Fibroblast of upper back skin (primary cell): ENCODE measurements at places on chromosomes 12 and 14.

GRCh38 chr14:51834240-51834639 lies 26.2 kb upstream of the GNG2 start:
- no peak for DNase-seq

DNA sequence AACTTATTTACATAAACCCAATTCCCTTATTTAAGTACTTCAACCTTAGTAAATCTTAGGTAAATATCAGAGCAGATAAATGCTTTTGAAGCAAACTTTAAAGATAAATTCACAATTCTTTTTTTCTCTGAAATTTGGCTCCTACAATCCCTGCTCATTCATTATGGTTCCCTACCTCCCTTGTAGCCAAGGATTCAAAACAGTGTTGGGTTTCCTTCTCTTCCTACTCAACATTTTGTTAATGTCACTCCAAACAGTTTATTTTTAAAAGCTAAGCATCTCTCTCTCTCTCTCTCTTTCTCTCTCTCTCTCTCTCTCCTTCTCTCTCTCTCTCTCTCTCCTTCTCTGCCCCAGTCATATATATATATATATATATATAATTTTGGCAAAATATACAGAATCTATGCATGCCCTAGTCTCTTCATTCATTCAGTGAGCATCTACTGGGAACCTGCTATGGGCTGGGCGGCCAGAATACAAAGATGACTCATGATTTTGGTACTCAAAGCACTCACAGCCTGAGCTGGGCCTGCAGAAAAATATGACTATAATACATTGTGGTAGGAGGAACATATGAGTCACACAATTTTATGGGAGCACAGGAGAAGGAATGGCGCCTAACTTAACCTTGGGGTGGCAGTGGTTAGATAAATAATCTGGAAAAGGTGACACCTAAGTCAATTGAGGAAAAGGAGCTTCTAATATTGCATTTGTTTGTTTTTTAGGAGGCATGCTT lies 123.7 kb upstream of the DHRS4 start:
- DNase-seq: peak; percentile 97

DNA sequence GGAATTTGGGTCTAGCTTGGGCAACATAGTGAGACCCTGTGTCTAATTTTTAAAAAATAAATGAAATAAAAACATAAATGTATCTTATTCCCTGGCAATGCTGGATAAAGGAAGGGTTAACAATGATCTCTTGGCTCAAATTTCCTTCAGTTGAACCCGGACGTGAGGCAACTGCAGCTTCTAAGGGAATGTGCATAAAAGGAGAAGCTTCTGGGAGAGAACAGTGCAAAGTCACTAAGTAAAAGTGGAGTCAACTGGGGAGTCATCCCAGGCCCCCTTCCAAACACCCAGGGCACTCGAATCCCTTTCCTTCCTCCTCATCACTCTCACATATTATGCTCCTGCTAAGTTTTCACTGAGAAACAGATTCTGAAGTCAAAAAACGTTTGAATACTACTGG lies 147.3 kb downstream of the PPM1H start:
- peak; percentile 48 for DNase-seq

- DNase-seq: no peak
These were observed 23.3 kb downstream of the DYRK2 start for GRCh38 chr12:67671892-67672291.

GRCh38 chr12:6843118-6843902 lies 2.6 kb downstream of the GNB3 start:
- DNase-seq: no peak

DNA sequence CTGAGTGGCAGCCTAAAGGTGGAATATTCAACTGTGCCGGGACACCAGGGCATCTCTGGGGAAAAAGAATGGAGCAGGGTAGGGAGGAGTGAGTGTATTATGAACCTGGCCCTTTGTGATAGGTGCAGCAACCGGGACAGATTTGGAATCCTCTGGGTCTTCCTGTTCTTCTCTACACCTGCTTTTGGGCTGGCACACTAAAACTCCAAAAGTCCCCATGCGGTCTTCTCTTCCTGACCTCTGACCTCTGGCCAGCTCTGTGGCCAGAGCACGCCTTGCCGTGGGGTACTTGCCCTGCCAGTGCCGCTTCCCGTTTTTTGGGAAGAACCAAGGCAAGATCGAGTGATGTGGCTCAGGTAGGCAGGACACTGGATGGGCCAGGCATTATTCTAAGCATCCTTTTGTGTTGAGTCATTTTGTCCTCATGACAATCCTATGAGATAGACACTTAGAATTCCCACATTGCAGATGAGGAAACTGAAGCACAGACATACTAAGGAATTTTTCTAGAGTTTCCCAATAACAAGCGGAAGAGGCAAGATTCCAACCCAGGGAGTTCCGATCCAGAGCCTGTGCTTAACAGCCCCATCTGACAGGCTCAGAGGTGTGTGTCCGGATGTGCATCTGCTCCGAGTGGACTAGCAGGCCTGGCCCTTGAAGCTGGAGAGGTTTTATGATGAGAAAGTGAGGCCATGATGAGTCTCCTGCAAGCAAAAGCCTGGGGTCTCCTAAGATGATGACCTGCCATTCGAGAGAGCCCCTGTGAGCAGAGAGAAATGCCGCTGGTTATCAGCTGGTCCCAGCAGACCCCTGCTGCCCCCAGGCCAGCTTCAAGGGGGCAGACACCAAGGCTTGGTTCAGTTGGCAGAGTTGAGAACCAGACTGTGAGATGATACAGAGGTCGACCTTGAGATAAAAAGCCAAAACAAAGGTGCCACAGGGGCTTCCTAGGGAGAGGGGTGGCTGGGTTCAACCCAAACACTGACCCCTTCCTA lies 67.9 kb upstream of the ESRRB start:
- DNase-seq: peak; percentile 1

DNA sequence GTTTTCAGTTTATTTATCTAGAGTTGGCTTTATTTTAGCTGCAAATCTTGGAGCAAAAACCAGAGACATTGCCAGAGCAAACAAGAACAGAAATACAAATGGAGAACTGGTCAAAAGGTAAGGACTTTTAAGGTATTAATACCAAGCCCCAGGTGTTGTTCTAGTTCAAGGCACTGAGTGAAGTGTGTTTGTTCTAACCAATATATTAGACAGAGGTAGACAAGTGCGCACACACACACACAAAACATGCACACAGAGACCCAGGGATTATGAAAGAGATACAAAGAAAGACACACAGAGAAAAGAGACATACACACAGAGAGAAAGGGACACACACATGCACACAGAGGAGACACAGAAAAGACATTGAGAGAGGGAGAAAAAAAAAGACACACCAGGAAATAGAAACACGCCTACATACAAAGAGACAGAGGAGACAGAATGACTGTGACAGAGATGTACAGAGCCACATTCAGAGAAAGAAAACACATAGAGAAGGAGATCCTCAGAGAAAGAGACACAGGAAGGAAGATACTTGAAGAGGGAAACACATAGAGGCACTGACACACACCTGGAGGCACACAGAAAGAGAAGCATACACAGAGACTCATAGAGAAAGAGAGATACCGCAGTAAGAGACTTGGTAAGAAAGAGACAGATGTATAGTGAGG lies 50.2 kb downstream of the MIPOL1 start:
- no peak for DNase-seq

- DNase-seq: no peak
These were observed 29.5 kb upstream of the EML1 start for GRCh38 chr14:99763527-99764221.

- DNase-seq: no peak
These were observed 50.1 kb upstream of the OR5AU1 start for GRCh38 chr14:21205678-21206581.

DNA sequence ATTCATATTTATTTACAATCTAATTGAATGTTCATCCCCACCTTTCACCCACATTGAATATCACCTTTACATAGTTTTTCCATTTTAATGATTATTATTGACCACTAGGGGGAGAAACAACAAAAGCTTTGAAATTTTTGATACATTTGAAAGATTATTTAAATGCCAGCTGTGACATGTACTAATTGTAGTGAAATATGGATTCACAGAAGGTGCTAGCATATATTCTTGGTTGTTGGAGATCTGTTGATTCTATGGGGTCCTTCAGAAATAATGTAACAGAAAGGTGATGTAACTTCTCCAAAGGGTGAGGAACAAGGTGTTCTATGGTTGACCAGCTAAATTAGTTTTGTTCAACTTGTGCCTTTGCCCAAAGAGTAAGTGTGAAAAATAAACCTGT lies 22.4 kb upstream of the GPR33 start:
- DNase-seq: peak; percentile 6

DNA sequence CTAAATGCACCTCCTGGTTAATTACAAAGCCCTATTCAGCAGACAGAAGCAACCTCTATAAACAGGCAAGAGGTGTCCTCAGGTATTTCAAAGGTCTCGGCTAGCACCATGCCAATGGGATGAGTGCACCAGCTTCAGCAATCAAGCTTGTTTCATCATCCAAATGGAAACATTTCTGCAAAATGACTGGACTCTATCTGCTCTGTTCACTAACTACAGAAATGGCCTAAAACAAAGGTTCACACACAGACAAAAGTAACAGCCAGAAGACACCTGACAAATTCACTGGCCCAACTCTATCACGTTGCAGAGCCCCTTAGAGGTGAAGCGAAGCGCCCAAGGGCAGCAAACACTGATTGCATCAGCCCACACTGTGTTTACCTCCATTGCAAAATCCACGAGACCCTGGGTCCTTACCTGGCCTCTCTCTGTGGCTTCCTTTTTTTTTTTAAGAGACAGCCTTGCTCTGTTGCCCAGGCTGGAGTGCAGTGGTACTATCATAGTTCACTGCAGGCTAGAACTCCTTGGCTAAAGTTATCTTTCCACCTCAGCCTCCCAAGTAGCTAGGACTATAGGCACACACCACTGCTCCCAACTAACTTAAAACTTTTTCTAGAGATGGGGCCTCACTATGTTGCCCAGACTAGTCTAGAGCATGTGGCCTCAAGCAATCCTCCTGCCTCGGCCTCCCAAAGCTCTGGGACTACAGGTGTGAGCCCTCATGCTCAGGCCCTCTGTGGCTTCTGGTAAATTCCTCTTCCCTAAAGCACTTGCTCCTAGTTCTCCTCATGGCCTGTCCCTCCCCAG lies 8.5 kb upstream of the SYNE3 start:
- peak; percentile 67 for DNase-seq

DNA sequence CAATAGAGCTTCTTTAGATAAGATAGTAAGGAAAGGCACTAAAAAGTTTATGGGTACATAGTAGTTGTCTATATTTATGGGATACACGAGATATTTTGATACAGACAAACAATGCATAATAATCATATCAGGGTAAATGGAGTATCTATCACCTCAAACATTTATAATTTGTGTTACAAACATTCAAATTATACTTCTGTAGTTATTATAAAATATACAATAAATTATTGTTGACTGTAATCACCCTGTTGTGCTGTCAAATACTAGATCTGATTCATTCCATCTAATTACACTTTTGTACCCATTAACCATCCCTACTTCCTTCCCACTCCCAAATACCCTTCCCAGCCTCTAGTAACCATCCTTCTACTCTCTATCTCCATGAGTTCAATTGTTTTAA lies 179.7 kb downstream of the FOXG1 start:
- DNase-seq: no peak

- no peak for DNase-seq
These were observed 157.6 kb downstream of the PRKCH start for GRCh38 chr14:61478971-61479473.

DNA sequence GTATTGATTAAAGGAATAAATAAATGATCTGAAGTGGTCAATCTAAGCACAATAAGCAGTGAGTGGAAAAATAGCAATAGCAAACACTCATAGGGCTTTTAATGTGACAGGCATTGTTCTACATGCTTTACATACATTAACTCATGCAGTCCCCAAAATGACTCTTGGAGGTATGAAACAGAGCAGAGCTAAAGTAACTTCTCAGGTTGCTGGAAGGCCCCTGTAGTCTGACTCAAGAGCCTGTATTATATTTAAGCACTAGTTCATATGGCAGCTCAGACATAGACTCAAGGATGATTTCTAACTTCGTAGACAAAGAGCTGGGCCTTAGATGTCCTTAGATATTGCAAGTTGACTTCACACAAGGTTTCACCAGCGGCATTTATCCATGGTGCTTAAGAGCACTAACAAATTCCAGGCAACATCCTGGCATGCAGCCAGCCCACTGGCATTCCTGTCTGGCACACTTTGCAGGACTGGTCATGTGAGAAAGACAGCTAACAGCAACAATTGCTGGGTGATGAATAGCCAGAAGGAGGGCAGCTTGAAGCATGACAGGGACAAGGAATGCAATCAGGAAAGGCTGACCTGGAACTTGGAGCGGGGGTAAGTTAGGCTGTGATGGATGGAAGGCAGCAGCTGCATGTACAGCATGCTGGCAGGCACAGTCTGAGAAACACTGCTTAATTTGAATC lies 22.9 kb upstream of the KTN1 start:
- peak; percentile 92 for DNase-seq

GRCh38 chr12:6223545-6223944 lies 23.3 kb downstream of the CD9 start:
- no peak for DNase-seq

DNA sequence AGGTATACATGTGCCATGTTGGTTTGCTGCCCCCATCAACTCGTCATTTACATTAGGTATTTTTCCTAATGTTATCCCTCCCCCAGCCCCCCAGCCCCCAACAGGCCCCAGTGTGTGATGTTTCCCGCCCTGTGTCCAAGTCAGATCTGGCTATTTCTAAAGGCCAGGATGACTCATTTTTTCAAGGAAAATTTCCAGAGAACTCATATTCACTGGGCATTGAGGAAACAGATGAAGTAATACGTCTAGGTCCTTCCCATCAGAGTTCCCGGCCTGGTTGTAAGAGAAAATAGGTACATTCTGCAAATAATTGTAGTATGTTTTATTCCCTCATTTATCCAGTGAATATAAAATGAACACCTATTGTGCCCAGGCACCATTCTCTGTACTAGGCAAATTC lies 345.2 kb downstream of the BCL11B start:
- peak; percentile 37 for DNase-seq

GRCh38 chr14:66066981-66067776 lies 419.0 kb upstream of the CCDC196 start:
- peak; percentile 85 for DNase-seq

GRCh38 chr12:49825360-49825970 lies 2.7 kb downstream of the NCKAP5L start:
- DNase-seq: peak; percentile 40

- no peak for DNase-seq
These were observed 7.6 kb upstream of the USP15 start for GRCh38 chr12:62252576-62252975.

DNA sequence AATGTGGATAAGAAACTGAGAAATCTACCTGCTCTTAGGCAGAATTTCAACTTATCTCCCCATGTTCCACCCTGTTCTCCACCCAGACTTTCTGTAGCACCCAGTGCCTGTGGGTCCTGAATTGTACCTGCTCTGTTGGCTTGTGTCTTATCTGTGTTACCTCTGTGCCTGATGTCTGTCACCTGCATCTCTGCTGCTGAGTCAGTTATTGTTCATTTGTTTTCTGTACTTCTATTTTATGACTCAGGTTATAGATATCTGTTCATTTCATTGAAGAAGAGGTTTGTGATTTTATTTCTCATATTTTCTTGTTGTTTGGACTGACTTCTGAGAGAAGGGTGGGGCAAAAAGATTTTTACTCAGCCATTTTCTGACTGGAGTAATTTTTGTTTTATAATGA lies 11.7 kb downstream of the SOCS4 start:
- no peak for DNase-seq

- DNase-seq: no peak
These were observed 53.4 kb downstream of the RGS6 start for GRCh38 chr14:71985538-71986189.

- DNase-seq: no peak
These were observed 8.7 kb downstream of the TESPA1 start for GRCh38 chr12:54975875-54976274.

- no peak for DNase-seq
These were observed 3.3 kb downstream of the LTB4R start for GRCh38 chr14:24314377-24315193.
